ENCODE measurements at places on chromosomes 4 and X. TPM values are rescaled to one million over a fixed set of nuclear protein-coding genes. Genes with fewer than 3 reads are reported as not detected.

H2BW2 gene
- not detected for total RNA-seq

ARMCX2 gene
- 7.7 TPM for total RNA-seq

DNA sequence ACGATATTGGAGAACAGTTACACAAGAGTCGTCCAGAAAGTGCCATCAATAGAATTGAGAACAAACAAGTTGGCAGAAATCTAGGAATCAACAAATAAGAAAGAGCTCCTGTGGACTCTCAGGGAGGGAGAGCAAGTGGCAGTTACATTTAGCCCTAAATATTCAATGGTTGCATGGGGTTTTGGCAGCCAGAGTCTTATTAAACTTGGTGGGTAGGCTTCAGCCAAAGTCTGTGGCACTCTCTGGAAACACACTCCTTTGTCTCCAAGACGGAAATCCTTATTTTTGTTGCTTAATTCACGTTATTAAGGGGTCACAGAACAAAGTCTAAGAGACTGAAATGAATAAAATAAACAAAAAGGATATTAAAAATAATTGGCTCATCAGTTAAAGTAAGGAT is 742.2 kb upstream of the ATOH1 start:
- H3K27me3 ChIP-seq, result no peaks in the 10 kb centered on the region
- H3K4me1 ChIP-seq, result no peaks in the 10 kb centered on the region
- DNase-seq, result no peak

NSUN7 gene
- not detected for total RNA-seq

DNA sequence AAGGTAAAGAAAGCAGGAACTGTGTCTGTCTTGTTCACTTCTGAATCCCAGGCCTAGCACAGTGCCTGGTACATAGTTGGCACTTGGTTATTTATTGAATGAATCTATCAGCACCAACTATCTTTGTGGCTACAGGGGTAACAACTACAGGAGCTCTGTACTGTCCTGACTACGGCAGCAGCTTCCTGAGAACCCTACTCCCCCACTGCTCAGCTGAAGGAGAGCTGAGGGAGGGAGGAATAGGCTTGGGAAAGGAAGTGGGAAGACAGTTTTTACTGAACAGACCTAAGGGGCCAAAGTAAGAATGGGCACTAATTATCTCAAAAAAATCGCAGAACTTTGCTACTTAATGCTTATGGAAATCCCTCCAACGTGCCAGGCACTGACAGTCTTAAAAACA is 156.1 kb upstream of the RAPGEF2 start:
- no peaks in the 10 kb centered on the region for H3K4me1 ChIP-seq
- H3K4me3 ChIP-seq, result no peak overlapping the region
- H3K27me3 ChIP-seq, result no peaks in the 10 kb centered on the region
- no peak overlapping the region for H3K27ac ChIP-seq
- H3K36me3 ChIP-seq, result no peaks in the 10 kb centered on the region

TBCK gene
- total RNA-seq, result 9.7 TPM

- H3K4me3 ChIP-seq, result peak overlapping the region; percentile 73
- no peaks in the 10 kb centered on the region for H3K27me3 ChIP-seq
- no peaks in the 10 kb centered on the region for H3K4me1 ChIP-seq
- peak overlapping the region; percentile 92 for H3K27ac ChIP-seq
Measured at GRCh38 chrX:120485638-120486520, 16.8 kb upstream of the LAMP2 start.

Measured in psoas muscle (tissue), 8 donors.